ENCODE measurements at places on chromosomes 2 and 18.

GRCh38 chr18:11909061-11909455, 941 bp upstream of the MPPE1 start:
- DNase-seq: no peak

DNA sequence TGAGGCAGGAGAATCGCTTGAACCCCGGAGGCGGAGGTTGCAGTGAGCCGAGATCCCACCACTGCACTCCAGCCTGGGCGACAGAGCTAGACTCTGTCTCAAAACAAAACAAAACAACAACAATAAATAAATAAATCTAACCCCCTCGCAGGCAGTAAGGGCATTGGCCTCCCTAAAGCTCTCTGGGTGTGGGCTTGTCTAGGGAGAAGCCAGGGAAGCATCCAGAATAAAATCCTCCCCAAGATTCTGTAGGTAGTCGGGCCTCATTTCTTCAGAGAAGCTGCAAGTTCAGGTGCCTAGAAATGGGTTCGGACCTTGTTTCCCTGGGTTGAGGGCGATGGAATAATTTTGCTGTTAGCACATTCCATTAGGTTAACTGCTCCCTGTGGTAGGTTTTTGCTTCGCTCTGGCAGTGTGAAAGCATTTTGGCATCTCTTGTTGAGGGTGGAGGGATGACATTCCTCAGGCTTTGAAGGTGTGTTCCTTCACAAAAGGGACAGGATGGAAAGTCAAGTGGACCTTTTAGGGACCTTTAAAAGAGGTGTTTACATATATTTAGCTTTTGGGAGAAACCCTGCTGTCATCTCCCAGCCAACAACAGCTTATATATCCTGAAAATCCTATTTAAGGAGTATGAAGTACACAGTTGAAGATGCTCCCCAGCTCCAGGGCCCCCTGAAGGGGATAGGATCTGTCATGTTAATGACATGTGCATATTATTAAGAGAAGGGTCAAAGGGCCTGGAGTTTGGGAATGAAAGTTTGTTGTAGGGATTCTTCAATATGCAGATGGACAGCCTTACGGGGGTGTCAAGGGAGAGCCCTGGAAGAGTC, 17.7 kb downstream of the MYCN start:
- no peak for DNase-seq

- DNase-seq: no peak
Observed at GRCh38 chr2:207334301-207334623, 168.5 kb upstream of the KLF7 start.

- DNase-seq: no peak
Observed at GRCh38 chr2:25388491-25388890, 46.8 kb upstream of the DNMT3A start.

- no peak for DNase-seq
Observed at GRCh38 chr2:126832757-126833156, 65.9 kb upstream of the TEX51 start.

DNA sequence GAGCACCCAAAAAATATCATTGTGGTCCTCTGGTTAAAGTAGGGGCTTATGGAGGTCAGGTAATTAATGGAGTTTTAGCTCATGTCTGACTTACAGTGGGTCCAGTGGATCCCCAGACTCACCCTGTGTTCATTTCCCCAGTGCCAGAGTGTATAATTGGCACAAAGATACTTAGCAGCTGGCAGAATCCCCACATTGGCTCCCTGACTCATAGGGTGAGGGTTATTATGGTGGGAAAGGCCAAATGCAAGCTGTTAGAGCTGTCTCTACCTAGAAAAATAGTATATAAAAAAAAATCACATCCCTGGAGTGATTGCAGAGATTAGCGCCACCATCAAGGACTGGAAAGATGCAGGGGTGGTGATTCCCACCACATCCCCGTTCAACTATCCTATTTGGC, 1067.6 kb upstream of the ACVR2A start:
- no peak for DNase-seq

DNA sequence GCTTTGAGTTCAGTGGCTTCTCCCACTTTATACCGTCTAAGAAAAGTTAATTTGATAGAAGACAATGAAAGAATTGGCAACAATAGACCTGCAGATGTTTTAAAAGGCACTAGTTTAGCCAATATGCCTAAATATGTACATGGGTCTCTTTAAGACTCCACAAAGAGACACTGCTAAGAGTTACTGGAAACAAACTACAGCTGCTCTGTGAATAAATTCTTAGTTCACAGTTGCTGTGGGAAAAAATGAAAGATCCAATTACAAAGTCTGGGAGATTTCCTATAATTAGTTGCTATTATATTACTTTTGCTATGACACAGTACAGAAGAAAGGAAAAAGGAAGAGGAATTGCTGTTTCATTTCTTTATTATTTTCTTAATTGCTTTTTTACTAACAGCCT, 34.3 kb downstream of the SCN9A start:
- no peak for DNase-seq

GRCh38 chr18:54607213-54608027, 16.4 kb downstream of the DYNAP start:
- no peak for DNase-seq

DNA sequence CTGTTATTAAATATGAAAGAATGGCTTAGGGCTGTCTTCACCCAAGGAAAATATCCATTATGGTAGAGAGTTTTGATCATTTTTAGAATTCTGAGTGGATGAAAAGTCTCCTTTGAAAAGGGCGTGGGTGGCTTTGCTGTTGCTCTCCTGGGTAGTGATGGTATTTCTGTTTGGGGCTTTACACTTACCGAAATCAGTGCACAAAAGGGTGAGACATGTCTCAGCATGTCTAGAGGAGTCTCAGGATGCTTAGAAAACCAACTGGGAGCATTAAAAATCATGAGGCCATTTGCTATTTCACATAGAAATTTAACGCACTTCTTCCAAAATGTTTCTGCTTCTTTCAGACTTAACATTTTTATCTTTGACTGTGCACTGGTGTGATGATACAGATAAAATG, 49.6 kb downstream of the ZCCHC2 start:
- no peak for DNase-seq

- no peak for DNase-seq
Observed at GRCh38 chr18:10197097-10197496, 257.3 kb upstream of the APCDD1 start.

GRCh38 chr2:227052879-227053278, 111.1 kb downstream of the COL4A4 start:
- no peak for DNase-seq

DNA sequence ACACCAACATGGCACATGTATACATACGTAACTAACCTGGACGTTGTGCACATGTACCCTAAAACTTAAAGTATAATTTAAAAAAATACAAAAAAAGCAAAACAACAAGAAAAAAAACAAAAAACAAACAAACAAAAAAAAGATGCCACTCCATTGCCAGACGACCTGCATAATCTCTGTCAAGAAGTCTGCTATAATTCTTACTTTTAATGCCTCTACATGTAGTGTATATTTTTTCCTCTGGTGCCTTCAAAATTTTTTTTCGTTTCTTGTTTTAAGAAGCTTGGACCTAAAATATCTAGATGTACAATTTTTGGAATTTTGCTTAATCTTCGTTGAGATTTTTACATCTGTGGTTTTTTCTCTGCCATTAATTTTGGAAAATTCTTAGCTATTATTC, 235.6 kb upstream of the ZNF521 start:
- no peak for DNase-seq

DNA sequence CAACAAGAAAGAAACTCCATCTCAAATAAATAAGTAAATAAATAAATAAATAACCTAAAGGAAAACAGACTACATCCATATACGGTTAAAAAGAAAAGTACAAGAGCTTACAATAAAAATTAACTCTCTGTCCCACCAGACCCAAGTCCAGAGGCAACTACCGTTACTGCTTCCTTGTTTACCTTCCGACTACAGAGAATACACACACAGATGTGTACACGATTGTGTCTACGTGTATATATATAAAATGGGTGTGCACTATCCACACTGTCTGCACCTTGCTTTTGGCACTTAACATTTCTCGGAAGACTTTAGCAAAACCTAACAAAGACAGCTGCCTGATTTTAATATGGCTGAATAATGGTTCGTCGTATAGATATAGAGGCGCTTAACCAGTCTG, 69.9 kb downstream of the ACTR2 start:
- DNase-seq: no peak

DNA sequence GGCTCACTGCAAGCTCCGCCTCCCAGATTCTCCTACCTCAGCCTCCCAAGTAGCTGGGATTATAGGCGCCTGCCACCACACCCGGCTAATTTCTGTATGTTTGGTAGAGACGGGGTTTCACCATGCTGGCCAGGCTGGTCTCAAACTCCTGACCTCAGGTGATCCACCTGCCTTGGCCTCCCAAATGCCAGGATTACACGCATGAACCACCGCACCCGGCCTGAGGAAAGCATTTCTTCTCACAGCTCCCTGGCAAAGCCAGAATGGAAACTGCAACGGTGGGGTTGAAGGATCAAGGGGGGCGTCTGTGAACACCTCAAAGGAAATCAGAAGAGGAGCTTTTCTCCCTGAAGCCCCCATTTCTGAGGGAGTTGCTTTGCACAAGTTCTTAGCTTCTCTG, 11.2 kb upstream of the TEX51 start:
- DNase-seq: no peak

- no peak for DNase-seq
Observed at GRCh38 chr18:70384181-70384790, 95.4 kb downstream of the SOCS6 start.

DNA sequence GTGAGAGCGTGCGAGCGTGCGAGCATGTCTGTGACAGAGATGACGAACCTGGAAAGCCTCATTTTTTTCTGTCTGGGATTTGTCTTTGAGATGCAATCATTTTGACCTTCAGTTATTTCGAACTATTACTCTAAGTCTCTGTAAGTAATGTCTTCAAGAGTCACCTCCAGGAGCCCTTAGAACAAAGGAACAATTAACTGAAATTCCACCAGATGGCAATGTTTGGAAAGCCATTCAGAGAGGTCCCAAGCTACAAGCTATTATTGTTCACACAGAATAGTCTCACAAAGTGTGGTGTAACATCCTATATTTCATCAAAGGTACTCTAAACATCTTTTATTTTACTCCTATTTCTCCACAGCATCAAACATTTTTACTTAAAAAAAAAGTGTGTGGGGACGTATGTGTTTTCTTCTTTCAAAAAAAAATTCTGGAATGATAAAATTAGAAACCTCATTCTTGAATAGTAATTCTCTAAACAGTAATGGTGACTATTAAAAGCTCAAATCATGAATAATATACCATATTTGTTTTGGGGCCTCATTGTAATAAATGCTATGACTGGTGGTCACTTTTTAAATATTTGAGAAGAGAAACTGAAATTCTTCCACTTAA, 35.1 kb upstream of the MAPRE2 start:
- no peak for DNase-seq

GRCh38 chr2:98764499-98764898, 33.6 kb upstream of the MGAT4A start:
- no peak for DNase-seq

- no peak for DNase-seq
Observed at GRCh38 chr2:58870704-58871103, 629.6 kb upstream of the FANCL start.

DNA sequence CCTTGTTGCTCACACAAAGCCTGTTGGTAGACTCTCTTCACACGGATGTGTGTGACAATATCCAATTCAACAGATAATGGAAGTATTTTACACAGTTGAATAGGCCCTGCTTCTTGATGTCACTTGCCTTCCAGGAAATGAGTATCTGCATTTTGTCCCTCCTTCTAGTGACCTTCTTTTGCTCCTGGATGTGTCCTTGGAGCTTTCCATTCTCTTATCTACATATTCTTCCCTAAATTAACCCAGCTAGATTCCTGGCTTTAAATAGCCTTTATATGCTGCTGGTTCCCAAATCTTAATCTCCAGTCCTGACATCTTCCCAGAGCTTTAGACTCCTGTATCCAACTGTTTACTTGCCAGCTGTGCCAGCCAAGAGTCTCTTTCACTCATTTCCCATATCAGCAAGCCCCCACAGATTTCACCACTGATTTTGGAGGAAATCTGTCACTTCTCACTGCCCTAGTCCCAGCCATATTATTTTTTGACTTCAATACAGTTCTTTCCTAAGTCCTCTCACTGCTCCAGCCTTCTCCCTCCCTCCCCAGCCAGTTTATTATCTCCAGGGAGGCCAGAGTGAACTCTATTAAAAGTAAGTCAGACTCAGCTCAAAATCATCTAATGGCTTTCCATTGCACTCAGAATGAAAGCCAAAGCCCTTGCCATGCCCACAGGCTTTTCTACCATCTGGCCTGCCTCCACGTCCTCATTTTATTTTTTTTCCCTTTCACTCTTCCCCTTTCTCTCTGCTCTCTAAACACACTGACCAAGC, 170.0 kb downstream of the PDE11A start:
- no peak for DNase-seq

DNA sequence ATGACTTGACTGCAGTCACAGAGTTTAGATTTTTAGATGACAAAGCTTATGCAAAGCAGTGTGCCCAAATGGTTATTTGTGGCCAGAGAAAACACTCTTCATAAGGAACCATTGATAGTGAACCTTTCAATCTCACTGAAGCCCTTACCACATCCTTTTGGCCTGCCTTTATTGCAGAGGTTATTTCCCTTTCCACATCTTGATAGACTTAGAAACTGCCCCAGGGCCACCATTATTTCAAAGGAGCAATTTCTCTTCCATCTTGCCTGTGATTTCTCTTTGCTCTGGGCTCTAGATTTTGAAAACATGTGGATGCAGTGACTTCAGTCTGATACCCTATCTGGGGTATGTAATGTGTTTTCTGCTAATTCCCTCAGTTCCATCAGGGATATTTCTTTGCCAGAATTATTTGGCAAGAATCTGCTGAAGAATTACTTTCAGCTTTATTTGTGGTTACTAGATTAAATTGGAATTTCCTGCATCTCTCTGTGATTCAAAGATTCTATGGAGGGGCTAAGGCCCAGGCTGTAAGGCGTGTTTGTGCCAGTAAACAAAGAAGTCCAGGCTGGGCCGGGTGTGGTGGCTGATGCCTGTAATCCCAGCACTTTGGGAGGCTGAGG, 51.0 kb downstream of the MOGAT1 start:
- DNase-seq: no peak

- no peak for DNase-seq
Observed at GRCh38 chr2:238528953-238529781, 102.4 kb downstream of the ASB1 start.
